ENCODE measurements at places on chromosomes 2 and 18.
A peak's percentile ranks its signal among the peaks of the same experiment; 100 is the strongest.

DNA sequence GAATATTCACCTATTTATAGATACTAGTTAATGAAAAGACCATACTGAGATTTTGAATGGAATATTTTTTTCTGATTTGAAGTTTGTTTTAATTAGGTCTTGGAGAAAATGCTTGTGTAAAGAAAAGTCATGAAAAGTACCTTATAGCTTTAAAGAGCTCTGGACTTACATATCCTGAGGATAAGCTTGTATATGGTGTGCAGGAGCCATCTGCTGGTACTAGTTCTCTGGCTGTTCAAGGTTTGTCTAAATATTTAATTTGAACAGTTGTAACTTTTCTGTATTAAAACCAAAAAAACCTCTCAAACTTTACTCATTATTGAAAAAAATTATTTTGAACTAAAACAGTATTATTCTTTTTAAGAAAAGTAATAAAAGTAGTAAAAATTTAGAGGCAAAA, 50.1 kb downstream of the UBR3 start:
- no peak for DNase-seq

DNA sequence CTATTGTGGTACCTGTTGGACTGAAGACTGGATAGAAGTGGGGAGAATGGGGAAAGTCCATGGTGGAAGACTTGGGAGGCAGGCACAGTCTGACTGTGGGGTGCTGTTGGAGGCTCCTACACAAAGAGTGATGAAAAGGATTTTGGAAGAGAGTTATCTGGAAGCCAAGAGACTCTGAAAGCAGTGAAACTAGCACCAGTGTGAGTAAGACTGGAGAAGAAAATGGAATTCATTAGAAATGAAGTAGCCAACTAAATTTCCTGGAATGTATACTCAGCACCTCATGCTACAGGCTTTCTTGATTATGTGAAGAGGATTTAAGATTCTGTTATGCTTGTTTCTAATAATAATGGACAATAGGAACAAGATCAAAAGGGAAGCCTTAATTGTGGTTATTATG, 27.7 kb downstream of the ELP2 start:
- no peak for DNase-seq

- DNase-seq, result peak; percentile 62
Observed at GRCh38 chr2:218567797-218568189, 358 bp downstream of the USP37 start.

DNA sequence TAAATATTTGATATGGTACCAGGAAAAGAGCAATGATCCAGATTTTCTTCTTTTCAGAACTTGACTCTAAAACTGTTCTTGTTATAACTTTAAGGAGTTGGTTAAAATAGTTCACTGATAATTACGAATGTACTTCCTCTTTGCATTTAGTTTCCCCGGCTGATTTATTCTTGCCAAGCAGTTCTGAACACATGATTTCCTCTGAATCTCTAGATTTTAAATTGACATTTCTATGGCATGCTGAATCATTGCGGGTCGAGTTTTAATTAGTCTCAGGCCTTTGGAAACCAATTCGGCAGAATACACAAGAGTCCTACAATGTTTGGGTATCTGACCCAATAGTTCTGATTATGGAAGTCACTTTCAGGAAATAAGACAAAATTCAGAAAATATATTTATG, 37.3 kb upstream of the DNAH7 start:
- DNase-seq, result no peak

- DNase-seq, result no peak
Observed at GRCh38 chr2:105438104-105438929, 39.5 kb upstream of the FHL2 start.

- no peak for DNase-seq
Observed at GRCh38 chr2:102977426-102978090, 215.7 kb downstream of the TMEM182 start.

GRCh38 chr2:62254424-62255266, 58.7 kb downstream of the B3GNT2 start:
- no peak for DNase-seq

DNA sequence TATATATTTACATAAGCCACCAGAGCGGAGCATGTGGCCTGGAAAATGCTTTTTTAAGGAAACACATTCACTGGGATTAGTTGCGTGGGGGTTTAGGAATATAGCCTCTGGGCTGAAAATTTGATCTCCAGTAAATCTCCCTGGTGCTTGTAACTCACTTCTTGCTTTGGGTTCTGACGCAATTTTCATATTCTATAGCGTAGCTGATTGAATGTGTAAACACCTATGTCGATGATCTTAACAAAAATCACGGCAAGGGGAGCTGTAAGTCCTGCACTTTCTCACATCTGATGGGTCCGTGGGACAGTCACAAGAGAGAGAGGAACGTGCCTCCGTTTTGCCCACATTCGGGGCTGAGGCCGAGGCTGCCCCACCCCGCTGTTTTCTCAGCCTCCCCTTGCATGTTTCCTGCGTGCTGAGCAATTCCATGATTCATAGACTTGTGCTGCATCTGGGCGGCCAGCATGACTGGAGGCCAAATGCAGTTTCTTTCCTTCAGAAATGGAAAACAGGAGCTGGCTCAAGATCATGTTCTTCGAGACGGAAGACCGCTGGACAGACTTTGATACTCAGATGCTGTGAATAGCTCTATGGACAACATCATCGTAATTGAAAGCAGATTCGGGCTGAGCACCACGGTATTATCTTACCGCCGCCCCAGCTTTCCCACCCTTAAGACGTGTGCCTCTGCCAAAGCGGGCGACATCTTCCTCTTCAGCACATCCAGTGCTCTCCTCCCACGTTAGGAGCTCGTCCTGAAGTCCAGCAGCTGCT, 109.2 kb downstream of the TMEM18 start:
- no peak for DNase-seq

DNA sequence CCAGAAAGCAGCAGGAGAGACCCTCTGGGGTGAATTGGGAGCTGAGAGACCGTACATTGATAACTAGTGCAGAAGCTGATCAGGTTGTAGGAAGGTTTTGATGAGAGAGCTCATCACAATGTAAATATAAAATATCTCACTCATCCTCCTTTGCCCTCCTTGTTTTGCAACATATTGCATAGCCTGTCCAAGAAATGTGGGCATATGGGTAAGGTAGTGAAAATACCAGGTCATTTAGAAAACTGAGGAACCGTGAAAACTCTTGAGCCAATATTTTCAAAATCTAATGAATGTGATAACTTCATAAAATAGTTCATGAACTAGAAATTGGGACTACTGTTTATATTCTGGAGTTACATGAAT, 31.4 kb downstream of the C18orf54 start:
- DNase-seq, result no peak

DNA sequence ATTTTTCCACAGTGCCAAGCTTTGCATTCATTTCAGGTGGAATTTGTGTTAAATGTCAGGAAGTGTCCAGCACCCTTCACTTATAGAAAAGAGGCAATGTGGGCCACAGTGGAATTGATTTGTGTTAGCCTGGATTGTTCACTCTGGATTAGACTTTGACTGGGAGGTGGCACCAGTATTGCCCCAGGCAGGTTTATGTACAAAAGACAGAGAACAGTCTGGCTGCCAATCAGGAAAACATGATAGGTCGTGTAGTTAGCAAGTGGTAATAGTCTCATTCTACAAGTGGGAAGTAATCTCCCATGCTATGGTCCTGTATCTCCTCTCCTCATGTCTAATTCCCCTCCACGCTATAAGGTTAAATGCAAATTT, 45.6 kb downstream of the RAB27B start:
- no peak for DNase-seq

- DNase-seq, result no peak
Observed at GRCh38 chr2:231341100-231341499, 54.4 kb upstream of the B3GNT7 start.

Measured in CD8-positive, alpha-beta memory T cell (primary cell).